ENCODE measurements at places on chromosomes 2 and 18.
A peak's percentile ranks its signal among the peaks of the same experiment; 100 is the strongest.

DNA sequence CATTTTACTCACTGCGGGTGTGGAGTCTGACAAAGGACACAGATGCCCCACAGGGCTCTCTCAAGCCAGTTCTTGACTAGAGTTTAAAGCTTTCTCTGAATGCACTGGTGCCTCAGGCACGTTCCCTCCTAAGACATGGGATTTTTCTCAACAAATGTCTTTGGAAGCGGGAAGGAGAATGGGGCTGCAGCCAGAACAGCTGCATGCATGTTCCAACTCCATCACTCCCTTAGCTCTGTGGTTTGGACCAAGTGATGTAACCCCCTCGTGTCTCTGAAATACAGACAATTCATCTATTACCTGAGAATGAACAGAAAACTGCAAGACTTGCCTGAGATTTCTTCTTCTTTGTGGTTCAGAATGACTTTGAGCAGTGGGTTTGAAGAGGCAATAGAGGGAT lies 141.7 kb upstream of the SERPINE2 start:
- no peak for DNase-seq

DNA sequence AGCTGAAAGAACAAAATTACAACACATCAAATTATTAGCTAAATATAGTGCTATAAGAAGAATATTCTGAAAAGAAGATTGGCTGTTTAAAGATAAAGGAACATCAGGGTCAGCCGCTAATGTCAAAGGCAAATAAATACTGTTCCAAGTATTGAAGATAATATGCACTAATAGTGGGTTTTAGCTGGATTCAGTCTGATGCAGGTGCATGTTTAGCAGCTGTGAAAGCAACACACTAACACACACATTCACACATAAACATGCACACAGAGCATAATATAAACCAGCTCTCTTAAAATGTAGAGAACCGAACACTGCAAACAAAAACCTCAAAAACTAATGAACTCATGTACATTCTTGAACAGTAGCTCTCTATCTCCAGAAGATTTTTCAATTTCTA lies 634.6 kb downstream of the ERBB4 start:
- DNase-seq = no peak

DNA sequence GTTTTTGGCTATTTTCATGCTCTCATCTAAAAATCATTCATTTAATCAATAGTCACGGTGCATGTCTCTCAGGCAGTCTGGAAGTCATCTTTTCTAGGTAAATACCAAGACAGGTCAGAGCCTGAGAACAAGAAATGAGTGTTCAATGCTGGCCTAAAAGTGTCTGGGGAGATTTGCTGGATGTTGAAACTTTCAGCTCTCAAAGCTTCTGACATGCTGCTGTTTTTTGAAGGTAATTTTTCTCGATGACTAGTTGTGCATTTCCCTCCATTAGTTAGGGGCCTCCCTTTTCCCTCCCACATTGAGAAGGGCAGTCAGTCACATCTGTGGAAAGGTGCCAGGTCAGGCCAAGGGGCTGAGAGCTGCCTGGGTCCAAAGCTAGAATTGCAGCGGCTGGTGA lies 115.6 kb downstream of the LPIN1 start:
- no peak for DNase-seq

DNA sequence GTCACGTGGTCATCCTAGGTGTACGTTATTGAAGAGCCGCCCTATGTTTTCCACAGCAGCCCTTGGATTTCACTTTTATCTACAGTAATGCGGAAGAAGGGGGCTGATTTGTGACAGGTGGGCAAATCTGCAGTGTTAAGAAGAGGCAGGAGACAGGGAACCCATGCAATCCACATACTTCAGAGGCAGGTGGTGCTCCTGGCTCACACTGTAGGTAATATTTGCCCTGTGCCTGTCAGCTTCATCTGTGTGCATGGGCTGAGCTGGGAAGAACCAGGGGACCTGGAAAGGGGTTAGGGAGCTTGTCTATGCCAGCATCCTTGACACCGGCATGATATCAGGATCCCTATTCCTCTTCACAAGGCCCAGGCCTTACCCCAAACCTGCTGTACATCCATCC lies 183.9 kb downstream of the SH3RF3 start:
- no peak for DNase-seq

- DNase-seq = no peak
Observed at GRCh38 chr2:9247177-9247576, 40.6 kb downstream of the ASAP2 start.

DNA sequence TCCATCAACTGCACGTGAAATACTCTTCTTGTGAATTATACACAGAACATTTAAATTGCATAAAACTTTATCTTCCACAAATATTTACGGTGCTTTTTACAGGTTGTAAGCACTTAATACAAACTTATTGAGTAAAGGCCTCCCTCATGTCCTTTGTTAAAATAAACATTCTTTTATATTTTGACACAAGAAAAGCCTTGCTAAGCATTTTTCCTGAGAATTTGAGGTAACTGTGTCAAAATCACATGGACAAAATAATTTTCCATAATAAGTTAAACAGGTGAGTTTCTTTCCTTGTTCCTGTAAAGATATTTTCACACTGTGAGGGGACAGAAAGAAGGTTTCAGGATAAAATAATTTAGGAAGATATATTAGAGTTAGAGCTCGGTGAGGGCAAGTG lies 1317.1 kb upstream of the ZEB2 start:
- DNase-seq = no peak

GRCh38 chr2:215967590-215968378 lies 45.6 kb downstream of the MREG start:
- DNase-seq = no peak

GRCh38 chr2:131104487-131105155 lies 515 bp upstream of the PLEKHB2 start:
- peak; percentile 37 for DNase-seq

DNA sequence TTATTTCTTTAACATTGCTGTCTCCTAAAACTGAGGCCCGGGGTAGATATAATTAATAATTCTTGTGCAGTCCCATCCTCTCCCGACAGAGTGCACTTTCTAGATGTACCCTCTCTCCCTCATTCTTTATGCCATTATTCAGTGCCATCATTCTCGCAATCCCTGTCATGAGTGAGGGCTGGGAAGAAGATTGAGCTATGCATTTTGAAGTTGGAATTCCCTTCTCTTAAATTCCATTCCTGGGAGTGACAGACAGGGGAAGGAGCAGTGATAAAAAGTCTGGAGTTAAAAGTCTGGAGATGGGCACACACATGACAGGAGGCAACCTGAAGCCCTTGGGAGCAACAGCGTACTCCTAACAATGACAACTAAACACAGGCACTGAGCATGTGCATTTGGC lies 2.6 kb upstream of the KCNE4 start:
- no peak for DNase-seq

DNA sequence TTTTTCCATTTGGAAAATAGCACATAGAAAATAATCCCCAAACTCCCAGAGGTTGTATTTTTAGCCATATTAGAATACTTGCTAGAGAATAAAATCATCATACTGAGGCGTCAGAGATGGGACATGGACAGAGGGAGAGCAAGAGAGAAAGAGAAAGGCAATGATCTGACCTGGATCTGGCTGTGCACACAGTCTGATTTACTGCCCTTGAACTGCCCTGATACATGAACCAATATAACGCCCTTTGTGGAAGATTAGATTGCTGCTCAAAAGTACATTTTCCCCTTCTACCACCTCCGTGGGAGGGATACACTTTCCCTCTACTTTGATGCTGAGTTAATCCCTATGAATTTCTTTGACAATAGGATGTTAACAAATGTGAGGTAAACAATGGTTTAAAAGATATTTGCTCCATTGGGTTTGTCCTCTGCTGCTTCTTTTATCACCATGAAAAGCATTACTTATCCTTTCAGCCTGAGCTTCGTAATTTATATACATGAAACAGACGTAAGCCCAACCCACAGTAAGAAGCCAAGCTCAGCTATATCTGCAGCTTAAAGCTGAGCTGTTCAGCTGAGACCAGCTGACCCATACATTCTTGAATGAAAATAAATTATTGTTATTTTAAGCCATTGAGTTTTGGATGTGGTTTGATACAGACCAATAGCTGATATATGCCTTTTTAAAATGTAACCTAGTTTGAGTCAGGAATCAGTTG lies 1664.6 kb upstream of the CELF4 start:
- DNase-seq = no peak

- DNase-seq = no peak
Observed at GRCh38 chr2:61677306-61677705, 139.2 kb upstream of the XPO1 start.

DNA sequence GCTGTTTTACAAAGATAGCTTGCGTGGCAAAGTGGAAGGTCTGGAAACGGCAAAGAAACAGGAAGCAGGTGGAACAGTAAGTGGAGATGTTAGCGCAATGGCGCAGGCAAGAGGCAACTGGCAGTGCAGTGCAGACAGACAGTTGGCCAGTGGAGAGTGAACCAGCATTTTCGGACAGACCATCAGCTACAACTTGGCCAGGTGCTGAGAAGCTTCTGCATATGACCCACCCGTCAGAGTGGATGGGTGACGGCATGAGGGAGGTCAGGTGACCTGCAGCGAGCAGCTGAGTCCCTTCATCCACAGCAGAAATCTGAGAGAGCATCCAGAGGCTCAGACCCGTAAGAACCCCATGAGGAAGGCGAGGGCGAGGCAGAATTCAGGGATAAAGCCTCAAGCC lies 33.8 kb downstream of the NPC1 start:
- DNase-seq = no peak

DNA sequence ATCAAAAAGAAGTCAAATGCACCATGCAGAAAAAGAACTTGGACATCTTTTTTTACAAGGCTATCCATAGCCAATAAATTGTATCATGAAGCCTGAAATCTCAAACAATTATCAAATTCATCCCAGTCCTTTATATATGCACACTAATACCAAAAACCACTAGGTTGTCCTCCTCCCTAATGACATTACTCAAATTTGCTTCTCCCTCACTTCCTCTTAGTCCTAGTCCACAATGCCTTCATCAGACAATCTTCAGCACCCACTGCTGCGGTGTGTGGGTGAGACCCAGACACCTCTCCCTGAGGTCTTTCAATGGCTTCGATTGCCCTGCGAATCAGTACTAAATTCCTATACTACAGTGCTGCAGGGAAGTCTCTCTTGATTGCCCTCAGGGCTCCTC lies 58.1 kb downstream of the CLASP1 start:
- DNase-seq = no peak

- DNase-seq = no peak
Observed at GRCh38 chr2:192017844-192018243, 171.0 kb upstream of the CAVIN2 start.

DNA sequence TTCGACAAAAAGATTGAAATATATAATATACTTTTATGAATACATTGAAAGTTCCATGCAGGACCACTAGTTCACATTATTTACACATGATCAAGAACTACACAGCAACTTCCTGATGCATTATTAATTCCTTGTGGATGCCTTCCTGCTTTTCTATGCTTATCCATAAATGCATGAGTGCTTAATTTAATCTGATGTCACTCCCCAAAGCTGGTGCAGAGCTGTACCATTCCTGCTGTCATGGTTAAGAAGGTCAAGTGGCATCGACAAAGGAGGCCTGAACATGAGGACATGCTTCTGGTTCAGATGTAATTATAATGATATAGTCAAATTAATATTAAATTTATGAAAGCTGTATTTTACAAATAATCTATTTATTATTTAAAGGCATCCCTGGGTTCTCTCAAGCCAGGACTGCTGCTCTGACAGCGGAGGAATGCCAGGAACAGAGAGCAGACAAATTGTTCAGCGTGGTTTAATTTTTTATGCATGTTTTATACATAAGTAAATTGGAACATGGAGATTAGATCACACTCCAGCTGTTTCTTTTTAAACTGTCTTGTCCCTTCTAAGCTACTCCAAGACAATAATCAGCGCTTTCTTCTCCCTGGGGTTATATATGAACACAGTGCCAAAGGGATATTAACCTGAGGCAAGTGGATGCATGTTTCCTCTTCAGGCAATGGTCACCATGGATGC lies 307.3 kb upstream of the CNTNAP5 start:
- DNase-seq = no peak

DNA sequence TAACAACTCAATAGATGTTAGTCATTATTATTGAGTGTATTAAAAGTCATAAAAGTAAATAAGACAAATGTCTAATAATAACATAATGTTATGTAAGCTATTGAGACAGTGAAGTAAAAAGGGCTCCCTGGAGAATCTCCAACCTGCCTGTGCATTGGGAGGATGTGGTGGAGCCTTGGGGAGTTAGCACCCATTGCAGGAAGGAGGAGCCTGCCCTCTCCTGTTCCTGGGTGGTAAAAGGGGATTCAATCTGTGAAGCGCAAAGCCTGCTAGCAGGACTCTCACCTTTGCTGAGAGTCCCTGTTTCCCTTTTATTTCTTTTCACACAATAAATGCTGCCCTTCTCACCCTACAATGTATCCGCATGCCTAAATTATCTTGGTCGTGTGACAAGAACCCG lies 206.1 kb downstream of the RAB3GAP1 start:
- DNase-seq = no peak

GRCh38 chr2:201980946-201981345 lies 52.7 kb upstream of the FZD7 start:
- no peak for DNase-seq

GRCh38 chr2:222043897-222044296 lies 254.9 kb downstream of the PAX3 start:
- DNase-seq = no peak

- no peak for DNase-seq
Observed at GRCh38 chr2:140695155-140695554, 1435.7 kb downstream of the LRP1B start.

DNA sequence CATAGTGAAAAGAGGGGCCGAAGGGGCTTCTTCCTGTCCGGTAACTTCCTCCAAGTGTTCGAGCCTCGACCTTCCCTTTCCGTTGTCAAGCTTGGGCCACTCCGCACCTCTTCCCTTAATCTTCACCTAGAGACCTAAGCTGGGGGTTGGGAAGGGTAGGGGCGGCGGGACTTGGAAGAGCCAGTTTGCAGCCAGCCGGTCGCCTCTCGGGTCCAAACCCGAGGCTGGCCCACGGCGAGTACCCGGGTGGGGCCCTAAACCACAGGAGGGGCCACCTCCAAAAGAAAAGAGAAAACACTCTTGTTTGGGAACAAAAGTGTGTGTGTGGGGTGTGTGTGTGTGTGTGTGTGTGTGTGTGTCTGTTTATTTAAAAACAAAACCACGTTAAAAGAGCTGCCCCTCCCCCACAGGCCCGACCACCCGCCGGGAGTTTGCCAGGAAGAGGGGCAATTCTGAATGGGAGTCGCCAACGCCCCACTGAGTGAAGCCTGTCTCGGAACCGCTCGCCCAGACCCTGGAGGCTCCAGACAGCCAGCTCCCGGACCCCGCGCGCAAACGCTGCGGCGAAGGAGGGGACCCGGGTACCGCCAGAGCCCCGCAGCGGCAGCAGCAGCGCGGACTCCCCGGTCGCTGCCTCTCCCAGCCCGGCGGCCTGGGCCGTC lies 488 bp upstream of the RHOB start:
- no peak for DNase-seq

GRCh38 chr2:111687911-111688310 lies 196.1 kb downstream of the ANAPC1 start:
- no peak for DNase-seq

GRCh38 chr2:54839461-54840255 lies 116.2 kb downstream of the EML6 start:
- DNase-seq = no peak

DNA sequence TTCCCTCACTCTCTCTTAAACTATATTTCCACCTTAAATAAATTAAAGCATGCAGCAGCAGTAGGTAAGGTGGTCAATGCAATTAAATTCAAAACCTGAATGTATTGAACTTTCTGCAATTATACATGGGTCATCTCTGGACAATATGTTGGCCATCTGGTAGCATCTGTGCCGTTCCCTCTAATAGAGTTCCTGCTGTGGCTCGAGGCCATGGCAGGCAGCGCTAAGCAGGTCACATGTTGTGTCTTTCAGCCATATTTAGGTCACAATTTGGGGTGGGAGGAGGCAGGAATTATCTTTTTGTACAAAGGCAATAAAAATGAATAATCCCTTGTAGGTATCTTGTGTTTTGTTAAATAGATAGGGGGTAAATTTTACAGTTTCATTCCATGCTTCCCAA lies 676.2 kb downstream of the ZEB2 start:
- DNase-seq = no peak
